ENCODE measurements at places on chromosomes 2 and 18. TPM values are rescaled to one million over a fixed set of nuclear protein-coding genes. Genes with fewer than 3 reads are reported as not detected.

- no peaks in the 10 kb centered on the region for H3K27me3 ChIP-seq
- no peak for DNase-seq
- no peak overlapping the region for H3K27ac ChIP-seq
- peaks cover 21% of the 10 kb centered on the region for H3K4me1 ChIP-seq
- no peak overlapping the region for H3K4me3 ChIP-seq
These were observed 7.5 kb upstream of the KDSR start for GRCh38 chr18:63374540-63374939.

DNA sequence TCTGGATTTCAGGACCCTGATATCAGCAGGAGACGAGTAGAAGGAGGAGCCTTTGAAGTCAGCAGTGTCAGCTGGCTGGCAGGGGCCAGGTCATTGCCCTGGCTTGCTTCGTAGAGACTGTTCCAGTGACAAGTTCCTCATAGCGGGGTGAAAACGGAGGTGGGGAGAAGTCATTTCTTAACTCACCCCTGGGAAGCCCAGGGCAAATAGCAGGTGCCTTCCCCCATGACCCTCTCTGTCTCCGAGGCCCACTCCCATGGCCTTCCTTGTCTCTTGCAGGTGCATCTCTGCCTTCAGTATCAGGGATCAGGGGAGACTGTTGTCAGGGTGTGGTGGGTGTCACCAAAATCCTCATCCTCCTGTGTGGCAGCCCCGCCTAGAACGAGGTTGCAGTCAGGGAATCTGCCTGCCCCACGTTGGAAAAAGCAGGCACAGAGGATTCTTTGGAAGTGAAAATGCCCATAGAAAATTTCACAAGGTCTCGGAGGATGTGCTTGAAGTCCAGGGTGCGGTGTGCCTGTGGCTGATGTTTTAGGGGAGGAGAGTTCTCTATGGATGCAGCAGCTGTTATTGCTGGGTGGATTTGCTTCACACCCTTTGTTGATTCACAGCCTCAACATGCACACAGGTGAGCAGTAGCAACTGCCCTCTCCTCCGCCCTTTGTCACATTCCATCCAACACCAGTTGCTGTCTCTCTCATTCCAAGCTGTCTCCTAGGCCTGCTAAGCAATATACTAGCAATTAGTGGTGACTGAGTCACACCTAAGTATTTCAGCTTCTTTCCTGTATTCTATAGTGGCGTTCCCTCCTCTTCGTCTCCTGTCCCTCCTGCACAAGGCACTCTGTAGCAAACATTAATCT is 142.6 kb upstream of the FHL2 start:
- peak; percentile 0 for DNase-seq
- peaks cover 5% of the 10 kb centered on the region for H3K4me1 ChIP-seq
- H3K4me3 ChIP-seq: no peak overlapping the region
- no peak overlapping the region for H3K27ac ChIP-seq

GRCh38 chr18:62751341-62751821 is 36.0 kb downstream of the PHLPP1 start:
- no peak for DNase-seq
- H3K27ac ChIP-seq: no peak overlapping the region
- H3K27me3 ChIP-seq: no peaks in the 10 kb centered on the region
- H3K36me3 ChIP-seq: peaks cover 23% of the 10 kb centered on the region

RNF152 gene
- 0.21 TPM for total RNA-seq

GALNT14 gene
- 0.90 TPM for total RNA-seq

OSR1 gene
- not detected for total RNA-seq

DNA sequence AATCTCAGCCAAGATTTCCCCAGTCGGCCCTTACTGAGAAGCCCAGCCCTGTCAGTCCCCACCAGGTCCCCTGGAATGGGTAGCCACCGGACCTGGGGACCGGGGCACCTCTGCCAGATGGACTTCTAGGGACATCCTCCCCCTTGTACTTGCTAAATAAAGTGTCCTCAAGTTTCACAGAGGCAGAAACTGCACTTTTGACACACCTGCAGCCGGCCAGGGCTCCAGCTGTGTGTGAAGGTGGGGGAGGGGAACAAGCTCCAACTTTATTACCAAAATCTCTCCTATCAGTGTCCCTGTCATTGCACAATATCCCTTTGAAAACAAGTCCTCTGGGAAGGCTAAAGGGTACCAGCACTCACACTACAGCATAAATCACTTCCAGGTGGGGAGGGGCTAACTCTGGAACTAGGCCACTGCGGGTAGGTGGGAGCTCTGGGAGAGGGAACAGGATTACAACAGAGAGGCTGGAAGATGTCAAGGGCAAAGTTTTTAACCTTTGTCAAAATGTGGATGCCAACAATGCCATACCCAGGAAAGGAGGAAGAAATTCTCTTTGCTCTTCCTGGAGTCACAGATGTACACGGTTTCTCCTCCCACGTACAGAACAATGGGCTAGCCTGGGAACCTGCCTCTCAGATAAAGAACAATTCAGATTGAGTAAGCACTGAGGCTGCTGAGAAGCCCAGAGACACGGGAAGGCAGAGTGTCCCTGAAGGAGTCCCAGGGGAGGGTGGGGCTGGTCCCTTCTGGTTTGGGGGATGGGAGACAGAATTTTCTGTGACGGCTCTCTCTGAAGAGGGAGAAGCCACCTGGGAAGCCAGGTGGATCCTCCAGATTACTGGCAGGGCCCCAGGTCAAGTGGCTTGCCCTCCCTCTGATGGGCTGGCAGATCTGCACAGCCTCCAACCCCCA is 11.0 kb downstream of the SDC1 start:
- no peak for DNase-seq
- no peak overlapping the region for H3K27ac ChIP-seq
- H3K36me3 ChIP-seq: no peaks in the 10 kb centered on the region

- no peaks in the 10 kb centered on the region for H3K36me3 ChIP-seq
- no peak for DNase-seq
- H3K4me1 ChIP-seq: no peaks in the 10 kb centered on the region
- no peaks in the 10 kb centered on the region for H3K27me3 ChIP-seq
- H3K4me3 ChIP-seq: no peak overlapping the region
These were observed 60.3 kb upstream of the GPR45 start for GRCh38 chr2:105181282-105181681.

RNU2-63P gene
- total RNA-seq: 19.7 TPM

- no peak overlapping the region for H3K27ac ChIP-seq
- H3K27me3 ChIP-seq: no peaks in the 10 kb centered on the region
- no peaks in the 10 kb centered on the region for H3K4me1 ChIP-seq
- no peak for DNase-seq
- H3K4me3 ChIP-seq: no peak overlapping the region
These were observed 422.5 kb downstream of the METTL4 start for GRCh38 chr18:2148823-2149222.

DSG4 gene
- total RNA-seq: not detected

GRCh38 chr2:160974803-160975202 is 185.4 kb upstream of the TANK start:
- no peak for DNase-seq
- no peak overlapping the region for H3K27ac ChIP-seq
- no peak overlapping the region for H3K4me3 ChIP-seq
- H3K36me3 ChIP-seq: no peaks in the 10 kb centered on the region
- H3K27me3 ChIP-seq: peaks cover 13% of the 10 kb centered on the region

DNA sequence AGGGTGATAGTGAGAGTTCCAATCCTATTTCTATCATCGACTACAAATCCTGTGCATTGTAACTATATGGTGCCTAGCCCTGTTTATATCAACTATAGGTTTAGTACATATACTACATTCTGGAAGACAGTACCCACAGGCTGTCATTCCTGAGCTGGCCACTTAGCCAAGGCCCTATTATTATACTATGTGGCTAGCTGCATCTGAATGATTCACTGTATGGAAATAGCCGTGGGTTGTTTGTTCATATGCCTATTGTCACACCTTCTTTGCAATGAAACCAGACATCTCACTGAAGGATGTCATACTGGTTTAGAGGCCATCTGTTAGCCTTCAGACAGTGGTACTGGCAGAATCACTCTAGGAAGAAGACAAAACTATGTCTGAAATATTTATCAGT is 62.3 kb upstream of the FSIP2 start:
- no peak for DNase-seq
- H3K27me3 ChIP-seq: no peaks in the 10 kb centered on the region
- H3K4me3 ChIP-seq: no peak overlapping the region
- no peak overlapping the region for H3K27ac ChIP-seq
- no peaks in the 10 kb centered on the region for H3K4me1 ChIP-seq
- H3K36me3 ChIP-seq: no peaks in the 10 kb centered on the region

ZSWIM2 gene
- not detected for total RNA-seq

TTR gene
- total RNA-seq: not detected

DNA sequence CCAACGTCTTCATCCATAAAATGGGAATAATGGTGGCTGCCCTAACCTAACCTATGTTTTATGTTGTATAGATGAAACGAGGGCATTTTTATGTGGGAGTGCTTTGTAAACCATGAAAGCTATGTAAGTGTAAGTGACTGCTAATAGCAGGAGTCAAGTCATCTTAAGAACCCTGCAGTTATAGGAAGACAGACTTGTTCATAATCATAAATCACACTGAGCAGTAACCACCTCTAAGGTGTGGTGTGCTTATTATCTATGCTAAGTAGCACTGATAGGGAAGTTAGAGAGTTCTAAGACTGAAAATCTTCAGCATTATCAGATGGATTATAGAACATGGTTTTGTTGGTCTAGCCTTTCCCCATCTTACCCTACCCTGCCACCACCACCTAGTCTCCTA is 24.2 kb upstream of the NRP2 start:
- no peaks in the 10 kb centered on the region for H3K36me3 ChIP-seq
- no peak for DNase-seq
- no peaks in the 10 kb centered on the region for H3K27me3 ChIP-seq
- peaks cover 50% of the 10 kb centered on the region for H3K4me1 ChIP-seq

FAM210A gene
- 33.8 TPM for total RNA-seq

GRCh38 chr2:187008111-187008510 is 159.1 kb upstream of the ZSWIM2 start:
- H3K4me3 ChIP-seq: no peak overlapping the region
- H3K27me3 ChIP-seq: no peaks in the 10 kb centered on the region
- H3K4me1 ChIP-seq: no peaks in the 10 kb centered on the region
- no peak overlapping the region for H3K27ac ChIP-seq
- DNase-seq: no peak

COPS9 gene
- total RNA-seq: 112 TPM

GRCh38 chr2:45778720-45779171 is 127.3 kb downstream of the PRKCE start:
- peak; percentile 41 for DNase-seq
- no peak overlapping the region for H3K27ac ChIP-seq
- no peaks in the 10 kb centered on the region for H3K27me3 ChIP-seq
- peaks cover 14% of the 10 kb centered on the region for H3K4me1 ChIP-seq
- H3K36me3 ChIP-seq: no peaks in the 10 kb centered on the region

DNA sequence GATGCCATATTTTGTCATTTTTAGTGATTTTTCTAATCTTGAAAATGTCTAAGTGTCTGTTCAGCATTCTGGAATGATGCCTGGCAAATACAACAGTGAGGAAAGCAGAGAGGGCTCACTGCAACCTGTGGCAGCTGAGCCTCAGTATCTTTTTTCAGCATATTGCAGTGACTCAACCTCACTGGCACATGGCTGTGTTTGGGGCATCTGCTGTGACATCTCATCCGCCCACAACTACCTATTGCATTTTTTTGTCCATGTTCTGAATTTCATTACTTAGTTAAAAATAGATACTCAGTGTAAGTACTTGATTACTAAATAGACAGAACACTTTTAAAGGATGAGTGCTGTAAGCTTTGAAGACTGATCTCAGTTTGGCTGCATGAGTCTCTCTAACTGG is 10.7 kb downstream of the BABAM2 start:
- peak overlapping the region; percentile 81 for H3K27ac ChIP-seq
- peaks cover 73% of the 10 kb centered on the region for H3K4me1 ChIP-seq
- H3K27me3 ChIP-seq: no peaks in the 10 kb centered on the region
- no peak for DNase-seq
- no peak overlapping the region for H3K4me3 ChIP-seq
- peaks cover 79% of the 10 kb centered on the region for H3K36me3 ChIP-seq

CDCA7 gene
- 128 TPM for total RNA-seq

DNA sequence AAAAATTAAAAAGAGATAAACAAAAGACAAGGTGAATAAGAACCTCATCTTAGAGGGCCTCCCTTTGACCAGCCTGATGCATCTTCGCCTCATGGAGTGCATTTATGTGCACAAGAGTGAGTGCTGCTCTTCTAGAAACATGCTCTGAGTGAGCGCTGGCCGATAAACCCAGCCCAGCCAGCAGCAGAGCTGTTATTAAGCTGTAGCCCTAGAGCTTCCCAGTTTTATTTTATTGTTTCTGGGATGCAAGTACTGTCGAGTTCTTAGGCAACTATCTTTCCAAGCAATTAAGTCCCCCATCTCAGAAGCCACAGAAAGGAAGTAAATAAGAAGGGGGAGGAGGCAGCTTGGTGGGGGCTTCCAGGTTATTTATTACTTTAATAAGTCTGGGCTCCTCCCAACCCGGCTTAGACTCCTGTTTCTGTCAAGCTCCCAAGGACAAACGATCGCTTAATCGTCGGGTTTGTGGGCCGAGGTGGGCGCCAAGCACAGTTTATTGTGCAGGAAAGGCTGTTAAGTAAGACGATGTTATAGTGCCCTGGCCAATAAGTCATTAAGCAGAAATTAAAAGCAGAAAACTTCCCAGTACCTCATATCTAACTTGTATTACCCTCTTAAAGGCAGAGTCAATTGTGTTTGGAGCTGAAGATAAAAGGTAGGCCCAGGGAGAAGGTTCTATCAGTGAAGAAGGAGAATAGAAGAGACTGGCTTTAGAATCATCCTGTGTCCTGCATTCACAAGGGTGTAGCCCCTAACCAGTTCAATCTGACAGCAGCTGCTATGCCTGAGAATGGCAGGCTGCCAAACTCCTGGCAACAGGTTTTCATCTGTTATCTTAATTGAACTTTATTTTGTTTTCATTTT is 176.3 kb downstream of the PIK3C3 start:
- no peaks in the 10 kb centered on the region for H3K36me3 ChIP-seq
- H3K27ac ChIP-seq: no peak overlapping the region
- no peak overlapping the region for H3K4me3 ChIP-seq
- no peaks in the 10 kb centered on the region for H3K4me1 ChIP-seq

DNA sequence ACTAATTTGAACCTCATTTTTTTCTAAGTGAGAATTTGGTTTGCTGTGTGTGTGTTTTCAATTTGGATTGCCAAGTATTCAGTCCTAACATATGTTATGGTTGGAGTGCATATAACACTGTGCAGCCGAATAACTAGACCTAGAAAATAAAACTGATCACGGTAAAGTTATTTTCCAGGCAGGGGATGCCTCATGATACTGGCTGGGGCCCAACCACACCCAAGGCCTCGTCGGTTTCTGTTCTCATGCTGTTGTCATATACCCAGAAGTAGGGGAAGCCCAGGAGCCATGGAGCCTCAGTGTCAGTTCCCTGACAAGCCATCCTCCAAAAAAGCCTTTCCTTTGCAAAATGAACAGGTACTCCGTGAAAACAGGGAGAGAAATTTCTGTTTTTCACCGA is 160.2 kb downstream of the GBX2 start:
- H3K27me3 ChIP-seq: no peaks in the 10 kb centered on the region
- H3K36me3 ChIP-seq: no peaks in the 10 kb centered on the region
- DNase-seq: no peak
- no peak overlapping the region for H3K27ac ChIP-seq
